Fibroblast of lung (primary cell): ENCODE measurements at places on chromosomes 12 and 14. TPM values are rescaled to one million over a fixed set of nuclear protein-coding genes. Genes with fewer than 3 reads are reported as not detected.

GRCh38 chr12:57479376-57480115, at the start of gene ARHGAP9:
TSS of gene ARHGAP9 (minus strand) at chr12:57479866. CDS start at chr12:57479406, 460 bp downstream.
- no peak within 1 kb of the TSS for H3K27ac ChIP-seq
- no peak within 1 kb of the TSS for H3K4me3 ChIP-seq
- peaks cover 5% of the 10 kb centered on the region for H3K4me1 ChIP-seq
- H3K36me3 ChIP-seq = no peaks in the 10 kb centered on the region
- DNase-seq = no peak

GRCh38 chr12:100672075-100672592, 98.7 kb downstream of the GAS2L3 start:
- no peaks in the 10 kb centered on the region for H3K36me3 ChIP-seq
- no peak for DNase-seq
- H3K4me3 ChIP-seq = no peak overlapping the region
- no peak overlapping the region for H3K27ac ChIP-seq
- no peaks in the 10 kb centered on the region for H3K4me1 ChIP-seq

Gene COCH
- polyA plus RNA-seq = 0.27 and 0.72 TPM in 2 replicates

Gene GPR162
- polyA plus RNA-seq = 3.3 and 5.6 TPM in 2 replicates

DNA sequence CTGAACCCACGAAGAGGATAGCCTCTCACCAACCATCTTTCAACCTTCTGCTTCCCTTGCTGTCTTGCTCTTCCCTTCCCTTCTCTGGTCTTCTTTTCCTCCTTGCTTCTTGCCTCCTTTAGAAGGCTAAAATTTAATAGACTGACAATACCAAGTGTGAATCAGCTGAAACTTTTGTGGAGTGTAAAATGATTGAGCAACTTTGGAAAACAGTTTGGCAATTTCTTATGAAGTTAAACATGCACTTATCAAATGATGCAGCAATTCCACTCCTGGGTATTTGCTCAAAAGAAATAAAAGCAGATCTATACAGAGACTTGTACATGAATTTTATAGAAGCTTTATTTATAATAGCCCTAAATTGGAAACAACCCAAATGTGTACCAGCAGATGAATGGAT, 3.3 kb upstream of the KRT86 start:
- H3K27me3 ChIP-seq = peaks cover 2% of the 10 kb centered on the region
- no peak overlapping the region for H3K27ac ChIP-seq
- H3K4me1 ChIP-seq = no peaks in the 10 kb centered on the region
- H3K4me3 ChIP-seq = no peak overlapping the region
- DNase-seq = peak; percentile 40

Gene MUCL1
- not detected in 2 replicates for polyA plus RNA-seq
